ENCODE measurements at places on chromosomes 1 and 21.

DNA sequence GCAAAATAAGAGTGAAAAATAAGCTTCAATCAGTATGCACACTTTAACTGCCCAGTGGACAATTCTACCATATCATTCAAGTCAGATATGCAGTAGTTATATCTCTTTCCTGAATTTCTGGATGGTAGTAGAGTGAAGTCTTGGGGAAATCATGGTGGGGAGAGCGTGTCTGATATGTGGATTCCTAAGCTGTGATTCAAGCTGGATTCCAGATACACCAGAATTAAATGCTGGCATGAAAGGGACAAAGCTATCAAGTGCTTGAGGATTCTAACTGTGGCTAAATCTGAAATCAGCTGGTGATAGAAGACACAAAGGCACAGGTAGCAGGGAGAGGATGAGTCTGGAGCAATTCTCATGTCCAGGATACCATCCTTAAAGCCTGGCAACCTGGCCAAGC is 323.5 kb downstream of the DUSP10 start:
- DNase-seq = no peak

DNA sequence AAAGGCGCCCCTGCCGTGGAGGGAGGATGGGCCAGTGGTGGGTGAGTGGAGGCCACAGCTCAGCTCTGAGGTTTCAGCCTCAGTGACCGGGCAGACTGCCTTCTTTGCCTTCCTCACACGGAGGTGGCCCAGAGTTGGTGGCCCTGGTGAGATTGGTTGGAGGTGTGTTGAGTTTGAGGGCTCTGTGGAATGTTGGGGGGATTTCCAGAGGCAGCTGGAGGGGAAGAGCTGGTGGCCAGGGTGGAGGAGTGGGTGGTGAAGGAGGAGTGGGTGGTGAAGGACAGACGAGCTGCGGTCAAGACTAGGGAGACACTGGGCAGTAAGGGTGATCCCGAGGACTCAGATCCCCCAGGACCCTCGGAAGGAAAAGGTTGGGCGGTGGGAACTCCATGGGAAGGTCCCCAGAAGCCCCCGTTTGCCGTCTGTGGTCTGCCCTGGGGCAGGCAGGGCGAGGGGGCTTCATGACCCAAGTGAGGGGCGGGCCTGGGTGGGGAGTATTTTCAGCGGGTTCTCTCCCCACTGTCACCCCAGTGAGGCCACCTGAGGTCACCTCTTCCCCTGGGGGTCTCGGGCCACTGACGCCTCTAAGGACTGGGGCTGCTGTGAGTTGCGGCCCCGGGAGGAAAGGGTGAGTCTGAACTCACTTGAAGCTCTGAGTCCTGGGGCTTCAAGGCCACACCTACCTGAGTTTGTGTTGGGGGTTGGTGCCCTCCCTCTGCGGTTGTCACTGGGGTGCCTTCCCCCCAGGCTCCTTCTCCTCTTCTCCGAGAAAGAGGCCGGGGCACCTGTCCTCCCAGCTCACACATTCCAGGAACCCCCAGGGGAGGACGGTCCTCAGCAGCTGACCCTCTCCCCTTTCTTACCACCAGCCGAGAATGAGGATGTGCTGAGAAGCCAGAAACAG is 22.7 kb upstream of the PIK3CD start:
- no peak for DNase-seq

- DNase-seq = no peak
These were observed 114.6 kb downstream of the KAZN start for GRCh38 chr1:14713077-14713476.

- DNase-seq = peak; percentile 40
These were observed 5.5 kb upstream of the ELOVL1 start for GRCh38 chr1:43373066-43373940.

- no peak for DNase-seq
These were observed 567.3 kb upstream of the CXADR start for GRCh38 chr21:16945580-16945979.

DNA sequence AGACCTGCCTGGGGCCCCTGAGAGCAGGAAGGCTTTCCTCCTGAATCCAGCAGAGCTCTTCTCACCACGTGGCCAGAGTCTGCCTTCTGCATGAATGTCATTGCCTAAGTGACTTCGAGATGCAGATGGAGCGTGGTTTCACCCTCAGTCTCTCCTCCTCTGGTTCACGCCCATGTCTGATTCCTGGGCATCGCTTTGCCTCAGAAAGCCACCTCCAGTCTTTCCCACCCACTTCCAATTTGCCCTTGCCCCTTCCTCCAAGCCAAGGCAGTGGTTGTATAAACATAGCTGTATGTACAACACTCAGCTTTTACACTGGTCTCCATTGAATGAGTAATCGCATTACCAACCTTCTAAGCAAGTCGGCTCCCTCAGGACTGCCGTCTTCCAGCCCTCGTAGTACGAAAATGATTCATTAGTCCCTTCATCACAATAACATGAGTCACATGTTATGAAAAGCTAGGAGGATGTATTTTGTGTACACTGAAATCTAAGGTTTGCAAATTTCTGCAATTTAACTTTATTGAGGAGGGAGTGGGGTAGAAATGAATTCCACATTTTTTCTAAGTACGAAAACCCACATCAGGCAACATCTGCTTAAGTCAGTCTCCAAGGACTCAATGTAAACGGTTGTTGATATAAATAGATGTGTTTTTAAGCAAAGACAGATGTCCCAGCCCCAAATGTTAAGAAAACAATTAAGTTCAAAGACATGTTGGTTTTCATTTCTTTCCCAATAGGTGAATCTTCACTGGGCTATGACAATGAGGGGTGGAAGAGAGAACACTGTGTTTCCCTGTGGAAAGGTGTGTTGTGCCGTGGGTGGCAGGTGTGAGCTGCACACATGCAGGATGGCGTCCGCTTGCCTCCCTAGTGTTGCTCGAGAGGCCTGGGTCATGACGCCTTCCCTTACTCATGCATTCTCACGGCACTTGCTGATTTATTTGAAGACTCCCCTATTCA is 32.3 kb upstream of the ETS2 start:
- DNase-seq = no peak

- DNase-seq = no peak
These were observed 335.7 kb downstream of the CHRM3 start for GRCh38 chr1:239722035-239722434.

- DNase-seq = no peak
These were observed at the start of gene FMO1 for GRCh38 chr1:171248302-171248701. TSS of gene FMO1 (plus strand) at chr1:171248494. CDS start at chr1:171258088, 9,594 bp downstream.

GRCh38 chr21:40516335-40516734 is 330.6 kb downstream of the DSCAM start:
- DNase-seq = peak; percentile 58

- no peak for DNase-seq
These were observed 44.2 kb upstream of the EXOSC10 start for GRCh38 chr1:11143907-11144306.

DNA sequence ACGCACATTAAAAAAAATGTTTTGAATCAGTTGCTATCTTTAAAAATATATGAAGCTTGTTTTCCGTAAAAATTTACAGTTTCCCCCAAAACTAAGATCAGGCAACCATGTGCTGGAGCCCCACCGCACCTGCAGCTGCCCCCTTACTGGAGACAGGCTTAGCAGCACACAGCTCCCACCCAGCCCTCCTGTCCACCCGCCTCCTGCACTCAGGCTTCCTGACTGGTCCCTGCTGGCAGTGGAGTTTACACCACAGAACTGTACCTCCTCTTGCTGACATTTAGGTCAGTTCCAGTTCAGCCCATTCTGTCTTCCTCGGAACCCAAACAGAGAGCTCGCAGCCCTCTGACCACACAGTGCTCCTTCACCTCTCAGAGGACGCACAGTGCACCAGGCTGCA is 2.1 kb downstream of the GPR161 start:
- no peak for DNase-seq

DNA sequence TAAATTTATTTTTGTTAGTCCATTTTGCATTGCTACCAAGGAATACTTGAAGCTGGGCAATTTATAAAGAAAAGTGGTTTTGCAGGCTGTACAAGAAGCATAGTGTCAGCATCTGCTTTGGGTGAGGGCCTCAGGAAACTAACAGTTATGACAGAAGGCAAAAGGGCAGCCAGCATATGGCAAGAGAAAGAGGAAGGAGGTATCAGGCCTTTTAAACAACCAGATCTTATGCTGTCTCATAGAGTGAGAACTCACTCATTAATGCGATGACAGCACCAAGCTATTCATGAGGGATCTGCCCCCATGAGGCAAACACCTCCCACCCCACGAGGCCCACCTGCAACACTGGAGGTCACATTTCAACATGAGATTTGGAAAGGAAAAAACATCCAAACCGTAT is 898.4 kb downstream of the KCNT2 start:
- no peak for DNase-seq

GRCh38 chr1:23657659-23658275 is 33.8 kb upstream of the RPL11 start:
- DNase-seq = peak; percentile 44

GRCh38 chr1:240464099-240464498 is 147.9 kb downstream of the GREM2 start:
- no peak for DNase-seq

- no peak for DNase-seq
These were observed 30.4 kb downstream of the NPHS2 start for GRCh38 chr1:179545321-179545720.

GRCh38 chr1:15260418-15261154 is 13.6 kb downstream of the FHAD1 start:
- no peak for DNase-seq

DNA sequence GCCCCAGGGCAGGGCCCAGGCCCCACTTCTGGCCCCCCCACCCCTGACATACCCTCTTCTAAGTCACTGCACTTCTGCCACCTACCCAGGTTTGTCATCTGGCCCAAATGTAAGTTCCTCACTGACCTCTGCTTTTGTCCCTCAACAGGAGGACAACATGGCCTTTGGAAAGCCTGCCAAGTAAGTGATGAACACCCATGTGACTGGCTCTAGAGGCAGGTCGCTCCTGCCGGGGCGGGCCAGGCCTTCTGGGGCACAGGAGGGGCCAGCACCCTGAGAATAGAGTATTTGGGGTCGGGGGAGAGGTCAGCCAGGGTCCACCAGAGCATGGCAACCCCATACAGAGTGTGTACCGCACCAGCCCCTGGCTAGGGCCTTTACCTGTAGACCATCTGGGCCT is 9.9 kb upstream of the SYTL1 start:
- DNase-seq = no peak

DNA sequence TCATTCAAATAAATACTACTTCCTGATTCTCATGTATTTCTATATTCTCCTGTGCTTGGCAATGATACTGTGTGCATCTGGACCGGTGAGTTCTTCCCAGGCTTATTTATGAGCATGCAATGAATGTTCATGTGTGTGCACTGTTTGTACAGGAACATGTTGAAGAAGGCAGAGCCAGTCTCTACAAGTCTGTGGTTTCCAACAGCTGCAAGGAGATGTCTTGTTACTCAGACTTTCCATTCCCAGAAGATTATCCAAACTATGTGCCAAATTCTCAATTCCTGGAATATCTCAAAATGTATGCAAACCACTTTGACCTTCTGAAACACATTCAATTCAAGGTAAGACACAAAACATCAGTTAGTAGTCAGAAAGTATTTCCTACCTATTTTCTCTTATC is 19.1 kb downstream of the FMO1 start:
- no peak for DNase-seq

GRCh38 chr1:76079475-76080227 is 5.1 kb downstream of the ST6GALNAC3 start:
- DNase-seq = no peak

DNA sequence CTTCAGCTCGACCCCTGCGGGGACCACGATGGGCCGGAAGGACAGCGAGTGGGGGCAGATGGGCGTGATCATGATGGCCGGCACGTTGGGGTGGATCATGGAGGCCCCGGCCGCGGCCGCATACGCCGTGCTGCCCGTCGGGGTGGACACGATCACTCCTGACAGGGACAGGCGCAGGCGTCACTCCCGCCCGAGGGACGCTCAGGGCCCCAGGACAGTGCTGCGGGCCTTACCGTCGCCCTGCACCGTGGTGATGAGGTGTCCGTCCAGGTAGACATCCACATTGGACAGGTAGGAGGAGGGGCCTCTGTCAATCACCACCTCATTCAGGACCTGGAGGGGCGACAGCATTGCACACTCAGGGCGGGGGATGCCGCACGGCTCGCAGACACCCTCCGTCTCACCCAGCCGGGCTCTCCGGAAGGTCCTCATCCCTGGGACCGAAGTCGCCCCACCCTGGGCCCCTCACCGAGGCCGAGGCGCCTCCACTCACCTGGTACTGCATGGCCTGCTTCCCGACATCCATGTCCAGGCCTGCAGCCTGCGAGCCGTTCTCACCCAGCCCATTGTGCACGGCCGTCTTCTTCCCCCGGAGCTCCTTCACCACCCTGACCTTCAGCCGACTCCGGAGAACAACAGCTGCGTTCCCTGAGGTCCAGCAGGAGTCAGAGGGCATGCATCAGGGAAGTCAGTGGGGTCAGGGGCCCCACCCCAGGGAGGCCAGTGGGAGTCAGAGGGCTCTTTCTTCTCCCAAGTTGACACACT is 24.0 kb downstream of the NADK start:
- peak; percentile 16 for DNase-seq

DNA sequence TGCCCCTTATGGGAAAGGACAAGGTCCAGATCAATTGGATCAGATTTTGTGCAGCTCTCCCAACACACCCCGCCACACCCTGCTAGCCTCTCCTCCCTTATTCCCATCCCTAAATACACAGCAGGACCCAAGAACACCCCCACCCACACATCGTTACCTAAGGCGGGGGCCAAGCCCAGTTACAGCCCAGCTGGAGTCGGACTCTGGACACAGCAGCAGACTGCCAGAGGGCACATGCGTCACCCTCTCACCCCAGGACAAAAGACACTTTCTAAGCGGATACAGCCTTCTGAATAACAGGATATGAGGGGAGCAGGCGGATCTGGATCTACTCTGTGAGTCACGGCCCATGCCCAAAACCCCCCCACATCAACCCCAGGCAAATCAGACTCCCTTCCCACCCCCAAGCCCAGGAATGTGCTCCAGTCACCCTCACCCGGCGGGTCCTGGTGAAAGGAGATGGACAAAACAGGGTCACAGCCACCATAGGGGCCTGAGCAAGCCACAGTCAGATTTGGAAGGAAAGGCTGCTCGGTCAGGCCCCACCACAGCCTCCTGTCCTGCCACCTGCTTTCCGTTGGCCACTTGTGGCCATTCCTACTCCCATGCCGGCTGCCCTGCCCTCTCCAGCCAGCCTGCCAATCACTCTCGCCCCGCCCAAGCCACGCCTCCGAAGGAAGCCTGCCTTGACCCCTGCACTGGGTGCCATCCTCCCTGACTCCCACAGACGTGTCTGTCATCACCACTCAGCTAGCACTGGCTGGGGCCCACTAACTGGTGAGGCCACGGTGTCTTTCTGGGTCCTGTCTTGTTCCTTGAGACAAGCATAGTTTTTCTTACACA is 4.0 kb downstream of the S100A16 start:
- DNase-seq = peak; percentile 80

GRCh38 chr21:44304877-44305293 is 5.0 kb downstream of the PFKL start:
- no peak for DNase-seq

DNA sequence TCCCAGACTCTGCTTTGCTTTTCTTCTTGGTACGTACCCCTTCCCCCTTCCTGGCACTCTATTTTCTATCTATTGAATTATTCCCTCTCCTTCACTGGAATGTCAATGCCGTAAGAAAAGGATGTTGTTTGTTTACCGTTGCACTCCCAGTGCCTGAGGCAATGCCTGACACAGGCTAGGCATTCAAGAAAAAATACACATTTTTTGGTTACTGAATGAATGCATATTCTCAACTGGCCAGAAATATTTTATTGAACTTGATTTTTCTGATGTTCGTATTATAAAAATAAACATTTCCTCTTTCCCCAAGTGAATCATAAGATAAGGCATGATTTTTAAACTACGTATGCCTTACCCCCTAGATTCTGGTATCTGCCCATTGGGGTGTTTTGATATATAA is 41.2 kb downstream of the GNG12 start:
- DNase-seq = no peak

- no peak for DNase-seq
These were observed 1.9 kb upstream of the DENND2D start for GRCh38 chr1:111202366-111202706.

Data from heart left ventricle (tissue), 16 donors.